Frontal cortex (tissue), 4 donors: ENCODE measurements at places on chromosomes 4 and X. TPM values are rescaled to one million over a fixed set of nuclear protein-coding genes. Genes with fewer than 3 reads are reported as not detected.

The MID1 gene
- total RNA-seq = 7.7 TPM

The WDR45 gene
- 24.5 TPM for total RNA-seq

The ZNF141 gene
- total RNA-seq = 77.5 TPM

- DNase-seq = peak; percentile 12
These were observed 88.4 kb downstream of the ZXDA start for GRCh38 chrX:57821703-57822387.

DNA sequence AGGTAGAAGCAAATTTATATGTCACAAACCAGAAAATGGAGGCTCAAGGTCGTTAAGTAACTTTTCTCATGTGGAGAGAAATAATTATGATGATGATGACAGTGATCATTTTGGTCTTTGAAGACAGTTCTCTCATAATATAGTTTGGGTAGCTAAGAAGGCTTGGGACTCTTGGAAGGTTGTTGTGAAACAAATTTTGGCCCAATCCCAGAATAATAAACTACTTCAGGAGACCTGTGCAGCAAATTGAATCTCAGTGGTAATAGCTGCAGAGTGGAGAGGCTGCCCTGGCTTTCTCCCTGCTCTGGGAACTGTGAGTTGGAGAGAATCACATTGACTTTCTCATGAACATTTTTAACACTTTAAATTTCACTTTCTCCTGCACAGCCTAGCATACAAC lies 217.2 kb upstream of the BOD1L1 start:
- DNase-seq = no peak

- no peak for DNase-seq
These were observed 18.8 kb downstream of the ATP1B4 start for GRCh38 chrX:120380699-120381098.

- DNase-seq = no peak
These were observed 42.3 kb downstream of the AFF2 start for GRCh38 chrX:148542481-148543255.

DNA sequence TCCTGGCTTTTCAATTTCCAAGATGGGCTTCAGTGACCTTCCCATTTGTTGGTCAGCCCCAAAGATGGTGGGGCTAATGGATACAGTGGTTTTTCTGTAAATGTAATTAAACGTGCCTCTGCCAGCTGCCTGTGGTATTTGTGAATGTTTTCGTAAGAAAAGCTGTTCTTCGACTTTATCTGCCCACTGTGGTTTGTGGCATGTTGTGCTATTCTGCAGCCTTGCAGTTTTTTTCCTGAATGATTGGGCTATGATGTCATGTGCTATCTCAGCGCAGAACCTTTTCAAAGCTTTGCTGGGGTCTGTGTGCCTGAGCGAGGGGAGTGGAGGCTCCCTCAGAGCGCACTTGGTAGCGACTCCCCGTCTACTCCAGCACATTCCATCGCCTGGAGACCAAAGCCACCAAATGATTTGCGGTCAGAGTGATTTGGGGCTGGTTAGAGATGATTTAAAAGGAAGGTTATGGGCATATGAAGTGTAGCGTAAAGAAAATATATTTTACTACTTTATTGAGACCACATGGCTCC lies 137.5 kb downstream of the PALLD start:
- no peak for DNase-seq

- DNase-seq = no peak
These were observed 285.6 kb upstream of the CPEB2 start for GRCh38 chr4:14716691-14717090.

GRCh38 chr4:37896206-37896860 lies 5.4 kb downstream of the TBC1D1 start:
- no peak for DNase-seq

GRCh38 chr4:127936974-127937373 lies 28.0 kb downstream of the MFSD8 start:
- no peak for DNase-seq

DNA sequence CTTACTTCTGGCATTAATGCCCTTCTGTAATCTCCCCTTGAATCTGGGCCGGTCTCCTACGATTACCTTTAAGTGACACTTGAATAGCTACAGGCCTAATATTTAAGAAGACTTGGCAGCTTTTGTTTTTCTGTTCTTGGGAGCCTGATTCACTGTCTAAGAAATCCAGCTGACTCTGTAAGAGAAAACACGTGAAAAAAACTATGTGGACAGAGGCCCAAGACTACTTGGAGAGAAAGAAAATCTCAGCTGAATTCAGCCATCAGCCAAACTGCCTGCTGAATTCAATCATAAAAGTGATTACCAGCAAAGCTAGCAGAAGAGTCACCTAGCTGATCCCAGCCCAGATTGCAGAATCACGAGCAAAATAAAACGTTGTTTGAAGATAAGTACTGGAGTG lies 521.2 kb downstream of the MID1IP1 start:
- DNase-seq = no peak

- no peak for DNase-seq
These were observed 29.9 kb downstream of the RNF175 start for GRCh38 chr4:153729895-153730294.
